Thymus (tissue), 14 donors: ENCODE measurements at places on chromosomes 4 and X. TPM values are rescaled to one million over a fixed set of nuclear protein-coding genes. Genes with fewer than 3 reads are reported as not detected.

The SASH3 gene
- total RNA-seq, result 176 TPM

The TMPRSS11B gene
- 0.05 TPM for total RNA-seq

The PAPSS1 gene
- 39.0 TPM for total RNA-seq

The RAB33A gene
- 9.9 TPM for total RNA-seq

The SLC25A43 gene
- 3.3 TPM for total RNA-seq

The PSAPL1 gene
- total RNA-seq, result 0.09 TPM

The SLC16A2 gene
- 0.85 TPM for total RNA-seq

The TRIM75 gene
- total RNA-seq, result not detected

The CHRDL1 gene
- 3.3 TPM for total RNA-seq

The UGT2B17 gene
- total RNA-seq, result 0.28 TPM

The NDP gene
- total RNA-seq, result 0.05 TPM

The EIF4E gene
- 125 TPM for total RNA-seq

The EXOC1L gene
- not detected for total RNA-seq

The TET2 gene
- total RNA-seq, result 17.1 TPM

The CT45A3 gene
- not detected for total RNA-seq

The CDS1 gene
- total RNA-seq, result 2.0 TPM

The DMRTC1 gene
- total RNA-seq, result 0.05 TPM

The MAOB gene
- total RNA-seq, result 0.85 TPM

The PGAM4 gene
- total RNA-seq, result 0.14 TPM

The RTL5 gene
- total RNA-seq, result 0.38 TPM

The ZDHHC15 gene
- total RNA-seq, result 0.90 TPM

The PYURF gene
- 86.5 TPM for total RNA-seq

The BMX gene
- total RNA-seq, result 0.57 TPM

The NAP1L2 gene
- total RNA-seq, result 1.6 TPM

The ERAS gene
- not detected for total RNA-seq
